GM23248 (cell line): ENCODE measurements at places on chromosomes 7 and 10. TPM values are rescaled to one million over a fixed set of nuclear protein-coding genes. Genes with fewer than 3 reads are reported as not detected.

GRCh38 chr7:44384586-44385433 lies 59.4 kb upstream of the CAMK2B start:
- H3K4me1 ChIP-seq = peaks cover 47% of the 10 kb centered on the region
- DNase-seq = no peak
- H3K27ac ChIP-seq = peak overlapping the region; percentile 87; the same call in 1 of the 2 replicates
- H3K36me3 ChIP-seq = peaks cover 9% of the 10 kb centered on the region; the same call in 1 of the 2 replicates
- H3K4me3 ChIP-seq = no peak overlapping the region
- no peaks in the 10 kb centered on the region for H3K27me3 ChIP-seq

DNA sequence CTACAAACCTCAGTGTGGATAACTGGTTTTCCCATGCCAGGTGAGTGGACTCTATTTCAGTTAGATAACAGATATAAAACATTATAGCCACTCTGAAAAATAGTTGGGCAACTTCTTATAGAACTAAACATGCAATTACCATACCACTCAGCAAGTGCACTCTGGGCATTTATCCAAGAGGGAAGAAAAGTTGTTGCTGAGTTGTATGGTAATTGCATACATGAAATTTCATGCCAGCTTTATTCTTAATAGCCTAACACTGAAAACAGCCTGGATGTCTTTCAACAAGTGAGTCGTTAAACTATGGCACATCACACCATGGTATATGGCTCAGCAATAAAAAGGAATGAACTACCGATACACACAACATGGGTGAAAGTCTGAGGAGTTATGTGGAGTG lies 10.6 kb upstream of the UPP1 start:
- H3K36me3 ChIP-seq = no peaks in the 10 kb centered on the region
- no peak overlapping the region for H3K27ac ChIP-seq
- peaks cover 17% of the 10 kb centered on the region for H3K4me1 ChIP-seq

DNA sequence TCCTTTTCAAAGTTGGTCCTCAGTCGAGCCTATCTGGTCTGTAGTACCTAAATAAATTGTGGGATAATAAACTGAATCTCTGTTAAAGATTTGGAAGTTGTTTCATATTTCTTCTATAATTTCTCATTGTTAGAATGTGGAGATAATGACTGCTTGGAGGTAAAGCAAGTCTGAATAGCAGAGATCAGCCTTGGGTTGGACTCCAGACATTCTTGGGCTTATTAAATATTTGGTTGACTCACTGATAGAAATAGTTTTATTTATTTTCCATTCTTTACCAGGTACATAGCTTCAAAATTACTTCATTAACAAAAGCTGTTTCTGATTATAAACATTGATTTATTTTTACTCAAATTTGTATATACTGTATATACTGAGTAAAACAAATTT lies 34.3 kb downstream of the TPST1 start:
- no peak overlapping the region for H3K4me3 ChIP-seq
- H3K36me3 ChIP-seq = peaks cover 10% of the 10 kb centered on the region; the same call in 1 of the 2 replicates
- no peak overlapping the region for H3K27ac ChIP-seq
- H3K4me1 ChIP-seq = peaks cover 34% of the 10 kb centered on the region
- DNase-seq = peak; percentile 27

The CDK6 gene
- 16.1 and 17.8 TPM in 2 replicates for polyA plus RNA-seq

The VWA2 gene
- not detected in 2 replicates for polyA plus RNA-seq

The A1CF gene
- not detected in 2 replicates for polyA plus RNA-seq

- no peaks in the 10 kb centered on the region for H3K4me1 ChIP-seq
- H3K36me3 ChIP-seq = no peaks in the 10 kb centered on the region
- peaks cover 19% of the 10 kb centered on the region for H3K27me3 ChIP-seq
- H3K4me3 ChIP-seq = no peak overlapping the region
Observed at GRCh38 chr7:91541641-91542040, 277.4 kb downstream of the FZD1 start.

DNA sequence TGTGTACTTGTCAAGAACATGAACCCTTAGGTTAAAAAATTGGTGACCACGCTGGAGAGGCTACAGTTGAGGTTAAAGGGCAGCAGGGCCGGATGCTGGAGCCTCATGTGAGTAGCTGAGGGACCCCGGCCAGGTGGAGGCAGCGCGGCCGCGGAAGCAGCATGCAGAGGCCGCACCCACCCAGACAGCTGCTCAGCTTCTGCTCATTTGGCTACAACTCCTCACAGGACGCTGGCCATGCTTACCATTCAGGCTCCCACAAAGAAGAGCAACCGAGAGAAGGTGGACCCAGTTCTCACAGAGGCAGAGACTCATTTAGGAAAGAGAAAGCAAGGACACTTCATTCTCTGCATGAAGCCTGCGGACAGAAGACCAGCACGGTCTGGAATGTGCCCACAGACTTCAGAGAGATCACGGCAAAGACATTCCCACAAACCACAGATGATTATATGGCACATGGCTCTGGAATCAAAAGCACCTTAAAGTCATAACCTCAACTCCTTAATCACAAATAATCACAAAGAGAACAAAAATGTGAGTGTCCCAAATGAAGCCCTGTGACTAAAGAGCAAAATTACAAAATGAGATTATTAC lies 94.4 kb downstream of the VOPP1 start:
- DNase-seq = peak; percentile 93
- H3K4me3 ChIP-seq = peak overlapping the region; percentile 47
- peaks cover 29% of the 10 kb centered on the region for H3K4me1 ChIP-seq
- H3K27me3 ChIP-seq = no peaks in the 10 kb centered on the region
- H3K36me3 ChIP-seq = no peaks in the 10 kb centered on the region
- H3K27ac ChIP-seq = peak overlapping the region; percentile 69

DNA sequence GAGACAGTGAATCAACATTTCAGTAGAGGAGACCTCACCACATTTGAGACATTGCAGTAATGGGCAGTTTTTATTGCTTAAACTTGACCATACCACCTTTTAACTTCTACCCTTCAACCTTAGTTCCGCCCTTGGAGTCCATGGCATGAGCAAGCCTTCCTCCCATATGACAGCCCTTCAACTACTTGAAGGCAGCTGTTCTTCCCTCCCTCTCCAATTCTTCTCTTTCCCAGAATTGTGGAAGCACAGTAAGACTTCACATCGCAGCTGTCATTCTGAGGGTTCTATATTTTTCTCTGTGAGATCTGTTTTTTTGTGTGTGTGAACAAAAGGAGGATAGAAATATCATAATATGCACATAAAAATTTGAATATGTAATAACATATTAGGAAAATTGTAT lies 2.2 kb upstream of the TSPAN12 start:
- H3K4me3 ChIP-seq = no peak overlapping the region
- DNase-seq = no peak
- H3K36me3 ChIP-seq = no peaks in the 10 kb centered on the region

DNA sequence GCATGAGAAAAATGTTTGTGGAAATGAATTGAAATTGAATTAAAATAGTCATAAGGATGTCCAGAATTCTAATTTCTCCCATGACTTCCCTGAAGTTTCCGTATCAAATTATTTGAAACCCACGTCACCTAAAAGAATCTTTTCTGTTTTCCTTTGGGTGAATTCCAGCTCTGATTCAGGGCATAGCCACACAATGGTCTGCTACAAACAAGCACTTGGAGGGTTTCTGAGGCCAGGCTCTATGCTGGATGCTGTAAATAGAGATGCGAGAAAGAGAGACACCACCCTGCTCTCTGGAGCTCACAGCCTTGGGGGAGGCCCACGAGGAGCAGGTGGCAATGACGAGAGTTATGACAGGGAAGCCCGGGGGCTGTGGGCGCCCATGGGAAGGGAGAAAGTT lies 33.6 kb downstream of the GHRHR start:
- no peak overlapping the region for H3K4me3 ChIP-seq
- no peak for DNase-seq
- no peak overlapping the region for H3K27ac ChIP-seq
- no peaks in the 10 kb centered on the region for H3K36me3 ChIP-seq

The AGBL3 gene
- polyA plus RNA-seq = 1.4 and 1.5 TPM in 2 replicates

The CALY gene
- not detected in 2 replicates for polyA plus RNA-seq

GRCh38 chr7:75915416-75916156 lies 631 bp downstream of the POR start:
- H3K4me1 ChIP-seq = peaks cover 3% of the 10 kb centered on the region; the same call in 1 of the 2 replicates
- no peaks in the 10 kb centered on the region for H3K36me3 ChIP-seq
- H3K27me3 ChIP-seq = no peaks in the 10 kb centered on the region
- peak overlapping the region; percentile 97 for H3K4me3 ChIP-seq
- DNase-seq = peak; percentile 55

DNA sequence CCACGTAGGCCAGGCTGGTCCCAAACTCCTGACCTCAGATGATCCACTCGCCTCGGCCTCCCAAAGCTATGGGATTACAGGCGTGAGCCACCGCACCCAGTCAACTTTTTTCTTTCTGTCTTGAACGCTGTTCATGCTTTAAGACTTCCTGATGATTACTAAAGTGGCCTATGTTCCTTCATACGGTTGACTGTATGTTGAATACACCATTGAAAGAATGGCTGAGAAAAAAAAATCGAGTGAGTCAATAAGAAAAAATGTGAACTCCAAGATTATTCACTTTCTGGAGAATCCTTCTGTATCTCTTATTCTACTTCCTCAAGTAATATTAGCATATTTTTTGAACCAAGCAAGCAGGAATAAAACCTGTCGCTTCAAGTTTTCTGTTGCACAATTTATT lies 955.0 kb downstream of the GATA3 start:
- no peaks in the 10 kb centered on the region for H3K36me3 ChIP-seq
- no peak overlapping the region for H3K27ac ChIP-seq
- H3K4me3 ChIP-seq = no peak overlapping the region

GRCh38 chr7:32892521-32893206 lies 1.1 kb upstream of the KBTBD2 start:
- no peaks in the 10 kb centered on the region for H3K27me3 ChIP-seq
- no peaks in the 10 kb centered on the region for H3K36me3 ChIP-seq
- DNase-seq = peak; percentile 81
- H3K4me1 ChIP-seq = peaks cover 23% of the 10 kb centered on the region
- peak overlapping the region; percentile 77 for H3K4me3 ChIP-seq
- H3K27ac ChIP-seq = peak overlapping the region; percentile 92

GRCh38 chr7:33762911-33763306 lies 142.4 kb upstream of the BMPER start:
- no peak overlapping the region for H3K27ac ChIP-seq
- no peak for DNase-seq
- H3K27me3 ChIP-seq = no peaks in the 10 kb centered on the region
- peaks cover 26% of the 10 kb centered on the region for H3K4me1 ChIP-seq

GRCh38 chr10:47435081-47435480 lies 48.8 kb downstream of the ANXA8 start:
- H3K4me1 ChIP-seq = no peaks in the 10 kb centered on the region
- no peaks in the 10 kb centered on the region for H3K36me3 ChIP-seq
- H3K27me3 ChIP-seq = peaks cover 60% of the 10 kb centered on the region

DNA sequence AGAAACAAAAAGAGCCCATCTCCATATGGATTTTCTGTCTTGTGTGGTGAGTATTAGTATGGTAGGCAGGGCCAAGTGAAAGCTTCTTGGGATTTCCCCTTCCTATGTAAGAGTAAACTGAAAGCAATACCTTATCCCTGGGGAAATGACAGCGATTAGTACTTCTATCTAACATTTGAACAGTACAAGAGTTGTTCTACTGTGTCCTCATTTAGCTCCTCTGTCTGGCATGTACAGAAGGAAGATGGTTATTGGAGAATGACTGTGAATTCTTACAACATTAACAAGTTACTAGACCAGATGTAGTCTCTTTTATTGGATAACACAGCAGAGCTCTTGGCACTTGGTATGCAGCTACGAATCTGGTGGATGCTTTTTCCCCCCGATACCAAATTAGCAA lies 17.9 kb upstream of the TRIL start:
- no peaks in the 10 kb centered on the region for H3K36me3 ChIP-seq
- DNase-seq = peak; percentile 13
- H3K4me3 ChIP-seq = no peak overlapping the region
- no peaks in the 10 kb centered on the region; the same call in 1 of the 2 replicates for H3K27me3 ChIP-seq
- H3K4me1 ChIP-seq = peaks cover 8% of the 10 kb centered on the region

DNA sequence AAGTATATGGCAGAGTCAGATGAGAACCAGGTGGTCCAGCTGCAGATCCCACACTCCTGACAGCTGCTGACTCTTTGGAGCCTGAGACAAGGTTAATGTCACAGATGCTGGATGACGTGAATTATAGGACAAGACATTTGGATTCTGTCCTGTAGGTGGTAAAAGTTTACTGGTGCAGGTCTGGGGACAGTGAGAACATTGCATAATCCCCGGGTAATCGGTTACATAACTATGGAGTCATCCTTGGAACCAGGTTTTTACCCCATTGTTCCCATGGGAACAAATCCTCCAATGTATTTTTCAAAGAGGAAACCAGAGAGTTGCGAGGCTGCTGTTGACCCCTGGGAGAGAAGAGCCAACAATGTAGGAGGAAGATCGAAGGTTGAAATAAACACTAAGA lies 27.5 kb upstream of the ZCCHC24 start:
- H3K4me3 ChIP-seq = no peak overlapping the region
- peak; percentile 52 for DNase-seq
- H3K36me3 ChIP-seq = no peaks in the 10 kb centered on the region
- no peak overlapping the region for H3K27ac ChIP-seq
- no peaks in the 10 kb centered on the region for H3K27me3 ChIP-seq

GRCh38 chr7:38477333-38477732 lies 153.8 kb downstream of the AMPH start:
- no peak for DNase-seq
- H3K27me3 ChIP-seq = no peaks in the 10 kb centered on the region
- no peak overlapping the region for H3K4me3 ChIP-seq
- H3K27ac ChIP-seq = no peak overlapping the region

The GBX1 gene
- polyA plus RNA-seq = not detected in 2 replicates

GRCh38 chr7:121639705-121640104 lies 233.3 kb upstream of the PTPRZ1 start:
- H3K36me3 ChIP-seq = no peaks in the 10 kb centered on the region
- H3K27ac ChIP-seq = no peak overlapping the region
- H3K27me3 ChIP-seq = no peaks in the 10 kb centered on the region
- H3K4me3 ChIP-seq = no peak overlapping the region
- H3K4me1 ChIP-seq = no peaks in the 10 kb centered on the region

The KCND2 gene
- 0.23 and 0.35 TPM in 2 replicates for polyA plus RNA-seq

The DNAJC2 gene
- 36.6 and 38.4 TPM in 2 replicates for polyA plus RNA-seq
